ENCODE measurements at places on chromosomes 2 and 18. TPM values are rescaled to one million over a fixed set of nuclear protein-coding genes. Genes with fewer than 3 reads are reported as not detected.

Gene PKDCC
- 86.0 TPM for total RNA-seq

DNA sequence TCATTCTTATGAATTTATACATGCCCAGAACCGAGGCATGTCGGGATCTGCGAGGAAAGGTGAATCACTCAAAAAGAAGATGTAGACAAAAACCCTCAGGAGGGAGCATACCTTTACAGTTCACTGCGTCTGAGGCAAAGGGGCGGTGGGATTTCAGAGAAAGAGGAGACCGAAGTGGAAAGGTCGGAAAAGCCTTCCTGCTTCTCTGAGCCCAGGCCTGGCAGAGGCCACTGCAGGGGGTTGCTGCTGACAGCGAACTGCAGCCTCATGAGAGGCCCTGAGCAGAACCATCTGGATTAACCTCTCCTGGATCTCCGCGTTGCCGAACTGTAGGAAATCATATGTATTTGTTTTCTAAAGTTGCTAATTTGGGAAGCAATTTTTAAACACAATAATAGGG lies 713.1 kb upstream of the SOX11 start:
- no peak for DNase-seq

DNA sequence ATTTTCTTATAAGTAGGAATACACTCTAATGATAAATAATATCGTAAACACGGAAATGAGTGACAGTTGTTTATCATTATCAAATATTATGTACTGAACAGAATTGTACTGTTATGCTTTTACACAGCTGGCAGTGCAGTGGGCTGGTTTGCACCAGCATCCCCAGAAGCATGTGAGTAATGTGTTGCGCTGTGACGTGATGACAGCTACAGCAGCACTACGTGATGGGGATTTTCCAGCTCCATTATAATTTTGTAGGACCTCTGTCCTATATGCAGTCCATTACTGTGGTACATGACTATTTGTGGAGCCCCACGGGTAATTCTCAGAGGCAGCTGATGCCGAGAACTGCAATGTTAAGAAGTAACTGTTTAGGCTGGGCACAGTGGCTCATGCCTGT lies 77.3 kb upstream of the ATG16L1 start:
- DNase-seq, result no peak

GRCh38 chr2:104945866-104946265 lies 92.0 kb downstream of the POU3F3 start:
- no peak for DNase-seq

DNA sequence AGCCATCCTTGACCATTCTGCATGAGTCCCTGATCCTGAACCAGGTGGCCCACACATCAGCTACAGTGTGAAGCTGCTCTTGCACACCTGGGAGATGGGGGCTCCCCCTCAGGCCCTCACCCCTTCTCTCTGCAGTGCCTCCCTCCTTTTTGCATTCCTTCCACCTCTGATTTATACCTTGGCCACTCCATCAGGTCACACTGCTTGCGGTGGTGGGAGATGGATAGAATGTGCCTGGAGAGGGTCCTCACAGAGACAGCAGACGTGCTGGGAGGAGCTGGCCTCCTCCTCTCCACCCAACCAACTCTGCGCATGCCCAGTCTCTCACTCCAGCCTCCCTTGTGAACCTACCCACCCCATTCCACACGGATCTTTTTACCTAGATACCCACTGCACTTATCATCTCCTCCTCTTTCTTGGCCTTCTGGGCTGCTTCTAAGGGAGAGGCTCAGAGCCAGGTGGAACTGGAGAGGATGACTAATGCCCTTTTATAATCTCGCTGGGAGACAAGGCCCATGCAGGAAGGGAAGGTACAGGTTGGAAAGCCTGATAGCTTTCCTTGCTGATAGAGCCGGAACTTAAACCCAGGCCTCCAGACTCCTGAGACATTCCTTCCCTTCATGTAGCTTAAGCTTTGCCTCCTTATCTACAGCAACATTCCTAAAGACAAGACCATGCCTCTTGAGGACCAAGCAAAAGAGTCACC lies 205.1 kb downstream of the ZBTB7C start:
- no peak for DNase-seq

DNA sequence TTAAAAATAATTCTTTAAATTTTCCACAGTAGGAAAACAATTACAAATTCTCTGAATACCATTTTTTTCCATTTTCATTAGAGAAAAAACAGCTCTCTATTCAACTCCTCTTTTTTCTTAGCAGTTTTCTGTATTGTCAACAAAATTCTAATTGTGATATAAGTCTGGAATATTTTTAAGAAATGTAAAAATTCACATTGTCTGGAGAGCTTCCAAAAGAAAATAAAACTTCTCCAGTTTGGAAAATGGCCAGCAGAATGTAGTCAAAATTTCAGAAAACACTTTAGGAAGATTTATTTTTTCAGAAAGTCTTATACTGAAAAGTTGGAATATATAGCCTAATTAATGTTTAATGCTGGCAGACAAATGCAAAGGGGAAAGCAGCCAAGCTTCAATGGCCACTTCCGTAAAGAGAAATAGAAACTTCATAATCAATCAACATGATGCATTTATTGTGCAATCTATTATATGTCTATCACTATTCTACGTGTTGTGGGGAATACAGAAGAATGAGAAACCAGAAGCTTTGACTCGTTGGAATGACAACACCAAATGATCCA lies 733.2 kb upstream of the PKDCC start:
- no peak for DNase-seq

Measured in testis (tissue), 5 donors.